H1 (cell line): ENCODE measurements at places on chromosomes 4 and X.

- no peak for DNase-seq
Measured at GRCh38 chrX:150887906-150888465, 10.5 kb downstream of the CD99L2 start.

DNA sequence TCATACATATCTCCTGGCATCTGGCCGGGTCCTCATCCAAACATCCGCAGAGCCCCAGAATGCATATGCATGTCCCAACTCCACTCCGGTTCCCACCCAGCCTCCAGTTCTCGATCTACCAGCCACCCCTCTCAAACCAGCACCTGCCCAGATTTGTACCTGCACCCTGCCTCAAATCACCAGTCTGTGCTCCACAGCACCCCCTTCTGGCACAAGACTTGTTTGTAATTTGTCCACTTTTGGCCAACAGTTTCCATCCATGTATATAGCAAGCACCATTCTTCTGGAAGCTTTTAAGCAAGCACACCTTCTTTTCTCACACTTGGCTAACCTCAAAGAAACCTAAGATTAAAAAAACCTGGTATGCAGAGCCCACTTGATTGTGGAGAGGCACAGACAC, 644.1 kb downstream of the MID1IP1 start:
- peak; percentile 73 for DNase-seq

GRCh38 chrX:2701600-2701999, 10.5 kb downstream of the CD99 start:
- no peak for DNase-seq

GRCh38 chrX:9340598-9341290, 124.1 kb upstream of the TBL1X start:
- no peak for DNase-seq

- DNase-seq = no peak
Measured at GRCh38 chr4:25088093-25088952, 57.6 kb upstream of the LGI2 start.

GRCh38 chr4:126264839-126265238, 950.1 kb downstream of the FAT4 start:
- DNase-seq = no peak

DNA sequence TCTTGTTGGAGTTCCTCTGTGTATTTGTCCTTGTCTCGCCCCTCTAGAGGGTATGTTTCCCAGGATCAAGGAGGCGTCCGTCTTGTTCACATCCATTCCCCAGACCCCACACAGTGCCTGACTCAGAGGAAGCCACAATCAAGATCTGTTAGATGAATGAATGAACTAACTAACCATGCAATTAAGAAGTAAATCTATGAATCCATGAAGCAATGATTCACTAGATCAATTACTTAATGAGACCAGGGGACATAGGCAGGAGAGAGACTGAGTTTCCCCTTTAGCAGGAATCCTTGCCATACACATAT, 11.9 kb downstream of the BLOC1S4 start:
- no peak for DNase-seq

- no peak for DNase-seq
Measured at GRCh38 chrX:153970357-153971123, 1.1 kb downstream of the HCFC1 start.

DNA sequence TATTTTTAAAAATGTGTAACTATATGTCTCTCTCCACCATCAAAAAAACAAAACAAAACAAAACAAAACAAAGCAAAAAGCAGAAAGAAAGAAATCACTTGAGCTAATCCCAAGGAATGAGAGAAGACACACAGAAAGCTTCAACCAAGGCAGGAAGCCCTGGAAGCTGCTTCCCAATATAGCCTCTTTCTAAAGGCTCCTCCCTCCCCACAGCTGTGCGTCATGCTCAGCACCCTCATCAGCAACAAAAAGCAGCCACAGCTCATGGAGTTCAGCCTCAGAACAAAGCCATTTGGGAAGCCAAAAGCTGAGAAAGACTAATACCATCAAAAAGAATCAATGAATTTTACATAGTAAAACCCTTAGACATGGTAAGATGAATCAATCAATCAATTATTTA, 501.6 kb upstream of the SMIM31 start:
- DNase-seq = no peak

- no peak for DNase-seq
Measured at GRCh38 chr4:140126261-140126660, 27.7 kb downstream of the MAML3 start.

DNA sequence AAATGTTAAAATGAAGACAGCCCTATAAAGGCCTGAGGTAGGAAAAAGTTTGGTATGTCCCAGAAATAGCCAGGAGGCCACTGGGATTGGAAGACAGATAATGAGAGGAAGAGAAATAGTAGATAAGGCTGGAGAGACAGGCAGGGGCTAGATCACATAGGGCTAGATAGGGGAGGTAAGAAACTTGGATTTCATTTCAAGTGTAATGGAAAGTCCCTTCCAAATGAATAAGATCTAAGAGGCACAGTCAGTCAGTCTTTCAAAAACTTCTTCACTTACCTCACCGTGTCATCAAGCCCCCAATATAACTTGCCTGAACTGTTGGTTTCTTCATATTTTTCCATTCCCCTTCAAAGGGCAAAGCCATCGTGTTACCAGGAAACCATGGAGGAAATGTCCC, 121.8 kb downstream of the SPCS3 start:
- DNase-seq = no peak

DNA sequence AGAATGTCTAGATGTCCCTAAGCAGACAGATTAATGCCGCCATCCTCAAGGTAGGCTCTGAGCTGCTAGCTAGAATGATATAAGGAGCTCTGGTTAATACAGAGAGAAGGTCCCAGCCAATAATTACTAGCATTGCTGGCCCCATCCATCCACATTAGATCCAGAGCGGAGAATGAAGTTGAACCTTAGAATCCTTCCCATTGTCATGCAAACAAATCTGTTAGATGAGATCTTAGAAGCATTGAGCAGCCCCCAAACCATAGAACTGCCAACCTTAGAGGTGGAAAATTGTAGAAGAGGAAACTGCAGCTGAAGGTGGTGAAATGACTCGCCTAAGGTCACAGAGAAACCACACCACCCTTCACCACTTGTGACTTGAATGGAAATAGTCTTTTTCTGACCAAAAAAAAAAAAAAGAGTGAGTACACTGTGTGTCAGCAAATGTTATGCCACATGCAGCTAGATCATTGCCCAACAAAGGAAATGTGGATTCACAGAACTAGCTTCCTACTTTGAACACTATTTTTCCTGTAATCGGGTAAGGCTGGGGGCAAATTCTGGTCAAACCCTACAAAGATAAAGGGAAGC, 162.1 kb downstream of the SMIM20 start:
- no peak for DNase-seq

DNA sequence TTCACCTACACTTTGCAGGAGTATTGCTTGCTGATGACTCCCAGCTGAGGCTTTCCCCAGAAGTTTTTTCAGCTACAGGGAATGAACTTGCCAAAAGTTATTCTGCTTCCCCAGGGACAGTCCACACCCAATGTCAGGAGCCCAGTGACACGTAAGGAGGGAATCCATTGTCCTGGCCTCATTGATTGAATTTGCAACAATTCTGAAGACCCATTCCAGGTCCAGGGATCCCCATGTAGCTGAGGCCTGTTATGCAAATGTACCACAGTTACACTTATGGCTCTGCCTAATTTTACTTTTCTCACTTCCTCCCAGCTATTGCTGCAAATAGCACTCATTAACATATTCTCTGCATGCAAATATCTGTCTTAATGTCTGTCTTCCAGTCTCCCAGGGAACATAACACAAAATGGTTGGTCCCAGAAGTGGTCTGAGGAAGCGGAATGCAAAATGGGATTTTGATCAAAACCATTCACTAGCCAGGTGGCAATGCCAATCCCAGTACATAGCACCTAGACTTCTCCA, 113.7 kb upstream of the ACTRT1 start:
- DNase-seq = no peak

GRCh38 chrX:13937370-13938050, 92.2 kb downstream of the GEMIN8 start:
- peak; percentile 45 for DNase-seq

- DNase-seq = no peak
Measured at GRCh38 chr4:162364651-162365050, 200.9 kb upstream of the FSTL5 start.

- DNase-seq = no peak
Measured at GRCh38 chr4:160505724-160506123, 1402.8 kb downstream of the RAPGEF2 start.

DNA sequence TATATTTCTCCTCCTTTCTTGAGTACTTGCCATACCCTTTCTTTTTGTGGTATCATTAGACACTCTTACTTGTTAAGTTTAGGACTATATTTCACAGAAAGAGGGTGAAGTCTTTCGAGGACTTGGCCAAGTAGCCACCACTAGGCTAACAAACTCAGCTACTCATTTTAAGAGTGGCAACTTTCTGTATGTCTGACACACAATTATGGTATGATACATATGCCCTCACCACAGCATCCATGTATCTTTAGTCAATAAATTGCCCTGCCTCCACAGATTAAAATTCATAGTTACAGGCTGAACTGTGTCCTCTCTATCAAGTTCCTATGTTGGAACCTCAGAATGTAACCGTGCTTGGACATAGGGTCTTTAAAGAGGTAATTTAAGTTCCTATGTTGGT, 23.2 kb downstream of the TAPT1 start:
- DNase-seq = no peak

GRCh38 chr4:83128240-83128929, 13.9 kb upstream of the PLAC8 start:
- DNase-seq = no peak

GRCh38 chrX:46204721-46205422, 340.3 kb downstream of the ZNF674 start:
- DNase-seq = no peak

DNA sequence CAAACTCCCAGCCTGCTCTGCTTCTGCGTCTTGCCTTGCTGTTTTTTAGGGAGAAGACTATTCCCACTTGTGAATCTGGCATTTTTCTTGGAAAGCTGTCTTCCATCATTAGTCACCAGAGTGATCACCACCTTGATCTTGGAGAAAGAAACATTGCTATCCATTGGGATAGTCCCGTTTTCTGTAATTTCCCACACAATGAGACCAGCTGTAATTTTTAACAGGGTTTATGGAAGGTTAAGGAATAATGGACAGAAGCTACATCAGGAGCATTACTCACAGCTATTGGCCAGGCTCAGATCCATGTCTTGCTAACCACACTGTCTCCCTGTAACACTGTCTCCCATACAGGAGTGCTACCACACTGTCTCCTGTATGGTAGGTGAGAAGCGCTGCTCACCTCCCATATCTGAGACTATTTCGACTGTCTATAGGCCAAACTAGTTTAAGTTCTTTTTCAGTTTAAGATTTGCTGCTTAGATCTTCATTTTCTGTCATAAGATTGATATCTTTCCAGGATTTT, 523.0 kb downstream of the SPRY1 start:
- no peak for DNase-seq

DNA sequence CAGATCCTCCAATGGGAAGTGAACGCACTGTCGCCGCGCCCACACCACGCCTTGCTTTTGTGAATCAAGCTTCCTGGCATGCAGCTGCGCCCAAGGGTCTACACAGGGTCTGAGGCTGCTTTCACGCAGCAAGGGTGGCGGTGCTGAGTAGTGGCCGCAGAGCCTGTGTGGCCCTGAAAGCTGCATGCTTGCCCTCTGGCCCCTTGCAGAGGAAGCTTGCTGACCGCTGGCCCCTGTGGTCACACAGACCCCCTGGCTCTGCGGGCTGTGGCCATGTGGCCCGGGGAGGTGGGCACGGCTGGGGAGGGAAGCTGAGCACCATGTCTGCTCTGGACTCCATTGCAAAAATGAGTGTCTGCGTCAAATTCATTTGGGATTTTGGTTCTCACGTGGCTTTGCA, 8.8 kb downstream of the DOK7 start:
- no peak for DNase-seq

GRCh38 chr4:81506731-81507130, 35.0 kb upstream of the RASGEF1B start:
- no peak for DNase-seq

GRCh38 chrX:8520178-8520577, 55.5 kb downstream of the VCX3B start:
- DNase-seq = no peak

GRCh38 chr4:25884031-25884782, 21.4 kb upstream of the SEL1L3 start:
- DNase-seq = no peak

DNA sequence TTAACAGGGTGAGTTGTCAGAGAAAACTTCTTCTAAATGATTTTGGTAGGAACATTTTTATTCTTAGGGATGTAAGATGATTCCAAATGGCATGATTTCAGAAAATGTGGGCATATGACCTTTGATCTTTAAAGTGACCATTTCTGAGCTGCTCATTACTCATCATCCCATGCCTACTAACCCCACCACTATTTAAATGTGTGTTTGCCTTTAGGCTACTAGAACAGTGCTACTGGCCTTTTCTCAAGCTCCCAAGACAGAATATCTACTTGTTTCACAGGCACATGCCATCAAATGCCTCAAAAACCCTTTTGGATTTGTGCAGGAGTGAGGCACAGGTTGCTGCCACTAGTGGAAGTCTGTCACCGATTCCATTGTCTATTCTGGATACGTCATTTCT, 428.2 kb downstream of the ADAM29 start:
- DNase-seq = no peak
